Putamen (tissue), 1 donor: ENCODE measurements at places on chromosomes 3 and 15.

GRCh38 chr15:50044406-50044805, 74.6 kb downstream of the ATP8B4 start:
- DNase-seq: no peak

DNA sequence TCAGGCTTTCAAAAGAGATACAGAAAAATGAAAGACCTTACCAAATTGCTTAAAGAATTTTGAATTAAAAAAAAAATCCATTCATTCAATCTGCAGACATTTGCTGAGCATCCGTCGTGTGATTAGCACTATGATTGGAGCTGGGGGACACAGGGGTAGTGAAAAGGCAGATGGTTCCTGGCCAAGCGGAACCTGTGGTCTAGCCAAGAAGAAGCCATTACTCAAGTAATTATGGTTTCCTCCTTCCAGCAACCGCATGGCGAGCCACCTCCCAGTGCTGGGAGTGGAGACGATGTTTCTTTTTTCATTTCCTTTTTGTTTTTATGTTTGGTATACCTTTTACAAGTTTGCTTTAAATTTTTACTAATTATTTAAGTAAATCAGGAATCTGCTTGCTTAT, 140.2 kb downstream of the CACNA2D3 start:
- DNase-seq: no peak

DNA sequence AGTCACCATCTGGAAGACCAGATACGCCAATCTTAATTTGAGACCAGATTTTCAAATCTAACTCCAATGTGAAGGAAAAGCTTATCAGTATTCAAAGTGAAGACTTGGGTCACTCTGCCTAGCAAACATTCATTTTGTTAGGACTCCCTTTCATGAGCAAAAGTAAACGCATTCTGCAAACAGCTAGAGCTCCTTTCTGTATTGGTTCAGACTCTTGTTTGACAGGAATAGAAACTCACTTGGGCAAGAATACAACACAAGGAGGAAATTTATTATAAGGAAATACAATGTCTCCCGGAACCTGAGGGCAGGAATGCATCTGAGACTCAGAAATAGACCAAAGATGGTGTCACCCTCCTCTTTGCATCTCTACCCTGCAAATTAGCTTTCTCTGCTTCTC, 558.6 kb downstream of the TAFA4 start:
- DNase-seq: no peak

DNA sequence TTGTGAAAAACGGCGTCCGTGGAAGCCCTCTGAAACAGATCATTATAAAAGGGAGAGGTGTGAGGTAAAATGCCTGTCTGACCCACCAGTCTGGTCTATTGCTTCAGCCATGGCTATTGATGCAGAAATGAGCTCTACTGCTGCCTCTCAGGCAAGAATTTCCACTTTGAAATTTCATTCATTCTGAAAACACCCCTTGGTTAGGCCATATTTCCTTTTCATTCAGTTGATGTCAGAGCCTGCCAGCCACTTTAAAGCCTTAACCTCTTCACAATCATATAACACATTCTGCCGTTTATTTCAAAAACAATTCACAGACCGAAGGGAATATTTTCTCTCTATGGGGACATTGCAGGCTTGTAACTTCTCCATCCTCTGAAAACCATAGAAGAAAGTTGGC, 71.9 kb downstream of the FOXB1 start:
- DNase-seq: no peak

DNA sequence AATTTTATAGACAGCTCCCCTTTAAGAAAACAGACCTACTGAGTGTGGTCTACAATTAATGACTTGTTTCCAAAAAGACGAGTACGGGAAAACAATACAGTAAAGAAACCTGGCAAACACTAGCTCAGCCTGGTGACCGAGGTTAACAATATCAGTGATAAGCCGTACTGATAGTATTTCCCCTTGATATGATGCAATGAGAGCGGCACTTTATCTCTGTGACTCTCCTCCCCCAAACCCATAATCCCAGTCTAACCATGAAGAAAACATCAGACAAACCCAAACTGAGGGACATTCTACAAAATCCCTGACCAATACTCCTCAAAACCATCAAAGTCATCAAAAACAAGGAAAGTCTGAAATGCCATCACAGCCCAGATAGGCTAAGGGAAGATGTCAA, 8.2 kb downstream of the DENND4A start:
- no peak for DNase-seq

DNA sequence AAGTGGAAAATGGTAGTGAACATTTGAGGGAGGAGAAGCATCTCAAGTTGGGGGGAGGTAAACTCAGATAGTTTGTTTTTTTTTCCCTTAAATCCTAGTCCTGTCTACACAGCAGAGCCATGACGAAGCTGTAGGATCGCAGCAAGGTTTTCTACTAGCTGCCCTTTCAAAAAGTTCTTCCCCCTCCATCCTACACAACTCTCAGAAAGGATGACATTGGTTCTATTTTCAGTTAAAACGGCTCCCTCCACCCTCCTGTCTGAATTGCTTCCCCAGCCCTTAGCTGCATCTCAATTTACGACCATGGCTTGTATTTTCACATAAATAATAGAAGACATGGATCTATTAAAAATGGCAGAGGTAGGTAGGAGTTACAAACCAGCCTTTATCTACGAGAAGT, 2.2 kb downstream of the HOMER2 start:
- DNase-seq: no peak

DNA sequence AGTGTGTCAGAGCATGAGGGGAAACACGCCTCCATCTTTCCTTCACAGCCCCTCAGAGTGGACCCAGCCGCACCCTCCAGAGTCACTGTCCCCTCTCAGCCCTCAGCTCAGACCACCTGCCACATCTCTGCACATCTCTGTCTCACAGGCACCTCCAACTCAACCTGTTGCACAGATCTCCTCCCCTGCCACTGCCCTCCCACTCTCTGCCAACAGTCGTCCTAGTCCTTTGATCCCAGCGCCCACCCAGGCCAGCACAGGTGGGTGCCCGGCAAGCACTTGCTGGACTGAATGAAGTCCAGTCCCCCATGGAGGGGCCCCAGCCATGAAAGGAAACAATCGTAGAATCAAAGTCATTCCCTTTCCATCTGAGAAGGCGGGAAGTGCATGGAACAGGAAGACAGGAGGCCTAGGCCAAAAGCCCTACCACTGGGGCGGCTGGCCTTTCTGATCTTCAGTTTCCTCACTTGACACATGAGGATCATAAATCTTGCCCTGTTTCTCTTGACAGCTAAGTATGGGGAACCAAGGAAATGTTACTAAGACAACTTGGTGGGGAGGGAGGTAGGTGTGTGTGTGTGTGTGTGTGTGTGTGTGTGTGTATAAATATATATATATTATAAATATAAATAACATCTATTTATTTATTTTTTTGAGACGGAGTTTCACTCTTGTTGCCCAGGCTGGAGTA, 28.1 kb downstream of the HCN4 start:
- DNase-seq: no peak
